ENCODE measurements at places on chromosomes 13 and 19.

GRCh38 chr13:24618011-24618955 is 61.9 kb upstream of the ATP12A start:
- DNase-seq = no peak

- no peak for DNase-seq
Measured at GRCh38 chr13:53074114-53074513, 45.5 kb downstream of the OLFM4 start.

DNA sequence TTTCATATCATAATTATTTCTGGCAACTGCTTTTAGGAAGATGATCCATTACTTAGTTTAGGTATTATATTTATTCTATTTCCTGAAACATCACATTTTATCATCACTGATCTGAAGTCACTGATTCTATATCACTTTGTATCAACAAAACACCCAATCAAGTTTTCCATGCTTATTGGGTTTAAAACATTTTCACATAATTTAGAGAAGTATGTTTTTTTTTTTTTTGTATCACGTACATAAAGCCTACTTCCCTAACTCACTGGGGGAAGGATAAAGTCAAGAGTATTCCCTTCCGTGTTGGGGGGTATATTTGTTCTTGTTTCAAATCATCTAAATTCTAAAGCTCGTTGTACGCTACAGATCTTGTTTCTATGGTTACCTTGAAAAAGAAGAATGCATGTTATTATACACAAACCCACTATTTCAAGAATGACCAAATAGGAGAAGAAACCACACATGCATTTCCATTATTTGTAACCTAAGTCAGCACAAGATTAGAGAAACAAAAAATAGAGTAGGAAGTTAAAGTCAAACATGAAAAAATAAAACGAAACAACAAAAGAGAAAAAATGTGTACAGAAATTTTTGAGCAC is 637.2 kb upstream of the MIR17HG start:
- DNase-seq = no peak

GRCh38 chr13:39945226-39945625 is 289.8 kb downstream of the COG6 start:
- no peak for DNase-seq

DNA sequence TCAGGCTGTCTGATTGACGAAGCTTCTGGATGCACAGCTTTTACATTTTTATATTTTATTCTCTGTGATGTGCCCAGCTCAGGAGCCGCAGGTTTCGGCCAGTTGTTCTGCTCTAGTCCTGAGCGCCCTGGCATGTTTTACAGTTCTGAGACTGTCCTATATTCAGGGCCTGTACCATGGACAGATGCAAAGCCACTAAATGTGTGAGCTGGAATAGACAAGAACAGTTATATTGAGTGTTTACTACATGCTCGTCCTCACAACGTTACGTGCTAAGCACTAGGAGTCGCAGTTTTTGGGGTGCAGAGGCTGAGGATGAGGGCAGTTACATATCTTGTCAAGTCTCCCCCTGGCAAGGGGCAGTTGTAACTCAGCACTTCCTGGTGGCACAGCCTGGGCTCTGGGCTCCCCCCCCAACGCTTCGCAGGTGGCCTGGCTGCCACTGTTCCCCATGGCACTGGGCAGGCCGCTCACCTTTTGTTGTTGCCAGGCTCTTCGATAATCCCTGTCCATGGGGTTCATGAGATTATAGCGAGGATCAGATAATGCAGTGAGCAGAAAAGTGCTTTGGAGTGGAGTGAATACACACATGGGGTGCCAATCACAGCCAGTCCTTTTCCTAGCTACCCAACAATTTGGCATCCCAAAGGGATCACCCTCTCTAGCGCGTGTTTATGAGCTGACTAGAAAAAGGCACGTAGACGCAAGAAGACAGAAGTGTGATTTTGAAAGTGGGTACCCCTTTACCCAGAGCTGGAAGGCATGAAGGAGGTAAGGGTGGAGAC is 23.5 kb downstream of the ARL11 start:
- no peak for DNase-seq

- no peak for DNase-seq
Measured at GRCh38 chr19:9848762-9849161, 13.6 kb downstream of the PIN1 start.
